Caudate nucleus (tissue), 63 donors: ENCODE measurements at places on chromosomes 6 and 20.
A peak's percentile ranks its signal among the peaks of the same experiment; 100 is the strongest.

DNA sequence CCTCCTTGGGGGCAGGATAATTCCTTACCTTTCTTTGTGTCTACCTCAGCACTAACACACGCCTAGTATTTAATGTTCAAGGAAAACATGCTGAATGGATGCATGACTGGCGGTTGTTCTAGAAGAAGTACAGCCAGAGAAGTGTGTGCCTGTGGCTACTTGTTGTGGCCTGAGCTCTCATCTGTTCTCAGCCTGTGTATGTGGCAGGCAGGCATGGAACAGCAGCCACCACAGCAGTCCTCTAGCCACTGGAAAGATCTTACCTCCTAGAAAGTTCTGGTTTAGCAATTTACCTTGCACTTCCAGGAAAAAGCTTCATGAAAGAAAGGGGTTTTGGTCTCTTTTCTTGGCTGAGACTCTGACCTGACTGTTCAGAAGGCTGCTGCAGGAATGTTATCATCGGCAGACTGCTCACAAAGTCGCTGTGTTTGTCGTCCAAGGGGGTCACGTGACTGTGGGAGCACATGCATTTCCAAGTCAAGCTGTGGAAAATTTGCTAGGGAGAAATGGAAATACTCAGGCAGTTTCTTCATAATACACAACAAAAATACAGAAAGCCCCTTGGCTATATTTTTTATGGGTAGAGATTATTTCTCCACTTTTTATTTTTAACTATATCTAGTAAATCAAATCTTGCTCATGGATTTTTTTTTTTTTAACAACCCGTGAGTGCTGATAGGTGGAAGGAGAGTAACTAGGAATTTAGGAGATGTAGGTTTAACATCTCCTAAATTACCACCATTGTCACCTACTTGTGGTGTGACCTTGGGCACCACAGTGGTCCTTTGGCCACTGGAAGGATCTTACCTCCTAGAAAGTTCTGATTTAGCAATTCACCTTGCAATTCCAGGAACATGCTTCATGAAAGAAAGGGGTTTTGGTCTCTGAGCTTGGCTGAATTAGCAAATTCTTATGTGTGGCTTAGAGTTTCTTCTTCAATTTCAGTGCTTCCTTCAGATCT, 110.8 kb upstream of the GPR6 start:
- peak; percentile 16 for DNase-seq

- DNase-seq: no peak
Observed at GRCh38 chr20:36745234-36745926, 510 bp downstream of the NDRG3 start.

- no peak for DNase-seq
Observed at GRCh38 chr6:17013701-17014100, 88.1 kb upstream of the STMND1 start.

- DNase-seq: no peak
Observed at GRCh38 chr6:155143578-155144106, 120.2 kb upstream of the CLDN20 start.

DNA sequence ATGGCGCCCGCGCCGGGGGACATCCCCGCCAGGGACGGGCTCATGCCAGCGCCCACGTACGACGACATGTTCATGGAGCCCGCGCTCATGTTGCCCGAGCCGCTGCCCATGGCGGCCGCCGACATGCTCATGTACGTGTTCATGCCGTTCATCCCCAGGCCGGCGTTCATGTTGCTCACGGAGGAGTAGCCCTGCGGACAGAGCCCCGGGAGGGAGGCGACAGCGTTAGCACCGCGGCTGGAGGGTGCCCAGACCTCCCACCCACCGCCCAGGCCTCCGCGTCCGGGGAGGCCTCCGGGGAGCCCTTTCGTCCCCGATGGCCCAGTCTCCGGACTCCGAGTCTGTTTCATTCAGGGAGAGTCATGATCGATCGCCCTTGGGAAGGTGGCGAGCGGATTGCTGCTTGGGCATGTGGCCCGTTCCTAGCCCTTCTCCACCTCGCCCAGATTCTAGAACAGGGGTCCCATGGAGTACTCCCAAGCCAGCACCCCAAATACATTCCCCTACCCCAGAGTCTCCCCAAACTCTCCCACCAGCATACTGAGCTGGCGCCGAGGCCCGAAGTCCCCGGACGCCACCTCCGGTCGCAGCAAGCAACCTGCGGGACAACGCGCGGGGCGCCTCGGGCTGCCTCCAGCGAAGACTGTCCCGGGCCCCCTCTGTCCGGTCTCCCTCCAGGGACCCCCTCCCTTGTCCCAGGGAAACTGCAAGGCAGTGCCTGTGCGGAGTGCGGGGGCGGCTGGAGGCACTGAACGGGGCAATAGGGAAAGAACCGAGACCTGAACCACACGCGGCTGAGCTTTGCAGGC, 1.2 kb downstream of the FOXA2 start:
- no peak for DNase-seq

GRCh38 chr6:15441215-15441868, 195.5 kb downstream of the JARID2 start:
- DNase-seq: no peak

DNA sequence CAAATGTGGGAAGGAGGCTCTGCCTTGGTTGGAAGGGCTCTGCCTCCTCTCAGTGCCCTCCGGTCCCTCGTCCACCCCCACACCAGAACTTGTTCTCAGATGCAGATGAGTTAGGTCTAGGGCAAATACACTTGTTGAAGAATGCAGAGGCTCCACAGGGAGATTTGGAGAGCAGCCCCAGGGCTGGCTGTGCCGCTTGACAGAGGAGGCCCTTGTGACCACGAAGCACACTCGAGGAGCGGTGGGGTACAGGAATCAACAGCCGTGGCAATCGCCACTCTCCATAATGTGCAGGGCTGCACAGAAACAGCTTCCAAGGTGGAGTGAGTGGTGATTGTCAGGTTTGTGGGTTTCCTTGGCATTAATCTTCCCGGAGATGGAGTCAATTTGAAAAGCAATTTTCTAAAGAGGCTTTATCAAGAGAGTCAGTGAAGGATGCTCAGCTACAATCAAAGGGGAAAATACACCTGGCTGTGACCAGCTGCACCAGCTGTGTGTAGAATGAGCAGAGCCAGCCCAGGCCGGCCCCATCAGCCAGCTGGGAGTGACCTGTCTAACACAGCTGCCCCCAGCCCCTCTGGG, 59.5 kb downstream of the BFSP1 start:
- no peak for DNase-seq

DNA sequence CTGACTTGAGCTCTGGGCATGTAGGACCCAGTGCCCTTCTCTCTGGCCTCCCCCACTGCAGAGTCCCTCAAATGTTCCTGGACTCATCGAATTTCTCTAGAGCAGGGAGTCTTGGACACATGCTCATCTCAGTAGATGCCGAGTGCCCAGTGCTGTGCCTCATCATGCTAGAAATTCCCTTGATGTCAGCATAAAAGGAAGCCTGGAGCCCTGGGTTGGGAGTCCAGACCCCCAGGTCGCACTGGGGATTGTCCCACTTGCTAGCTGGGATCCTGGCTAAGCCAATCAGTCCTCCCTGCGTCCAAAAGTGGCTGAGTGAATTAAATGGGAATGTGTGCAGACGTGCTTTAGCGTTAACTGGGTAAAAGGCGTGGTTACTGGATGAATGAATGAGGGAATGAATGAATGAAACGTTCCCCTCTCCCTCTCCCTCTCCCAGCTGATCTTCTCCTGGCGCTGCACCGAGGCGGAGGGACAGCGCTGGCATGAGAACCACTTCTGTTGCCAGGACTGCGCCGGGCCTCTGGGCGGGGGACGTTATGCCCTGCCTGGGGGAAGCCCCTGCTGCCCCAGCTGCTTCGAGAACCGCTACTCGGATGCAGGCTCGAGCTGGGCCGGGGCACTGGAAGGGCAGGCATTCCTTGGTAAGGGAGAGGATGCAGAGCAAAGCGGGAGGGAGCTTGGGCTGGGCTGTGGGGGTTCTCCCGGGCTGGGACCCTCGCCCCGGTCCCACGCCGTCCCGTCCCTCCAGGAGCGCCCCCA, 1.6 kb upstream of the TOMM6 start:
- DNase-seq: peak; percentile 75

DNA sequence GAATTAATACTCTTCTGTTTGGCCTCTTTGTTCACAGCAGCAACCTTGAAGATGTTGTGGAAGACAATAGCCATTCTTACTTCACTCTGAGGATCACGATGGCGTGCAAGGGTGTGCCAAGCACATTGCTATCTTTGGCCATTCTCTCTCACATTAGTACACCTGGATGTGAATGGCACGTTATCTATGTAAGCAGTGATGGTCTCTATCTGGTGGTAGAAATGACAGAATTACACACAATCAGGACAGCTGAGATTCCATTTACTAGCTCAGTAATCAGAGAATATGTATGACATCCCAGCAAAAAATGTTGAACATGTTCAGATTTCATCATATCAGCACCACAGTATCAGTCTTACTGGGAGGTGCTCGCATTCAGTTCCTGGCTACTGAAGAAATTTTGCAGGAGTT, 116.2 kb downstream of the LCA5 start:
- no peak for DNase-seq

- no peak for DNase-seq
Observed at GRCh38 chr20:18156045-18156444, 18.4 kb downstream of the KAT14 start.

GRCh38 chr6:112249489-112249888, 4.9 kb downstream of the LAMA4 start:
- no peak for DNase-seq

GRCh38 chr6:71403422-71404134, 115.0 kb downstream of the OGFRL1 start:
- no peak for DNase-seq

GRCh38 chr20:11372876-11373790, 544.6 kb upstream of the BTBD3 start:
- DNase-seq: no peak

GRCh38 chr20:19498756-19499155, 259.3 kb upstream of the RIN2 start:
- no peak for DNase-seq

GRCh38 chr20:18465536-18466200, 1.2 kb downstream of the DZANK1 start:
- DNase-seq: no peak

DNA sequence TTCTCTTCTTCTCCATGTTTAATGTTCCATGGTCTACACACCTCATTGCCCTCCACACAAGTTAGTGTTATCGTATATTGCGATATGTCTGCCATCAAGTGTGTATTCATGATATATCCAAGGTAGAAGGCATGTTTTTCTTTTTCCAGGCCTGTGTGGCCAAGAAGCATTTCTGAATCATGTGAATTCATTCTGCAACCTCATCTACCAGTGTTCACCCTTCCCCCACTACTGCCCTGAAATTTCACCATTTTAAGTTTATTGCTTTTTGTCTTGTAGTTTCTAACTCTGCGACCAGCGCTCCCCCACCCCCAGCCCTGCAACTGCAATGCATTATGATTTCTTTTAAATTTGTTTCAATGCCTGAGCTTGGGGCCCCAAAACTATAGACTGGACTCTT, 618.0 kb upstream of the FLRT3 start:
- DNase-seq: no peak
